Central memory CD8-positive, alpha-beta T cell (primary cell): ENCODE measurements at places on chromosomes 4 and X.

DNA sequence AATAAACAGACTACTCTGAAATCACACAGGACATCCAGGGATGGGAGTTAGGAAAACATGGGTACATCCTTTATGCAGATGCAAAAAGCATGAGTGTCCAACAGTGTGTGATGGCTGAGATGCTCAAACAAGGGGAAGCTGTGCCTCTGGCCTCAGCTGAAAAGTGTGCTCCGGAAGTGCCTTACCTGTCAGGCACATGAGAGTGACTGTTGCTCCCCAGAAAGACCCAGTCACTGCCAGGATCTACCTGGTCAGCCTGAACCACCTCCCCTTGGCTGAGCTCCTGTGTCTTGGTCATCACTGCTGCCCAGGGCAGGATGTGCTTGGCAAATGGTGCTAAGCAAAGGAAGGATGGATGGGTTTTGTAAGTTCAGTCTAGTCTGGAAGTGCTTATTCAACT is 4.0 kb downstream of the PPP2R2C start:
- DNase-seq: no peak

GRCh38 chrX:85622635-85623034 is 243.2 kb upstream of the POF1B start:
- no peak for DNase-seq

GRCh38 chr4:132003593-132003992 is 1145.5 kb upstream of the PCDH10 start:
- DNase-seq: no peak

DNA sequence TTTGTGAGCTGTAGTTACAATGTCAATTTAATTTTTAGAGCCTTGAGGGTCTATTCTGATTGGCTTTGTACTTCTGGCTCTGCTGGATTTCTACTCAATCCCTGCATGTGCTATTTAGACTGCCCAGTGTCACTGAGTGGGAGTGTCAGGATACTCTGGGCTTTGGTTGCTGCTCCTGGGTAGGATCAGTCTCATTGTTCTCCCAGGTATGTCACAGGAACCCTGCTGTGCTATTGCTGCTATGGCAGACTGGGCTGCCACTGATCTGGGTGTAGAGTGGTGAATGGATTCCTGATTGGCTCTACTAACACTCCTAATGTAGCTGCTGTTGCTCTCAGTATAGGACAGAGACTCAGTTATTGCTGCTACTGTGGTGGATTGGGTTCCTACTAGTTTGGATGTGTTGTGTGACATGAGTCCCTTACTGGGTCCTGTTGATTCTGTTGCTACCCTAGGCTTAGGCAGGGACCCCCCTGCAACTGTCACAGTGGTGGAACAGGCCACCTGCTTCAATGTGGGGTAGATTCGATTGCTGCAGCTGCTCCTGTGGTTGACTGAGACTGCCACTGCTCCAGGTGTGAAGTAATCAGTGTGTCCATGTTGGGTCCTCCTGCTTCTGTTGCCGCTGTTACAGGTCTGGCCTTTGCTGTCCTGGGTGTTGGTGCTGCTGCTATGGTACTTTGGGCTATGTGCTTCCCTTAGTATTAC is 707.8 kb upstream of the AMOT start:
- DNase-seq: no peak

GRCh38 chrX:51215266-51215665 is 117.4 kb upstream of the NUDT10 start:
- DNase-seq: no peak
